ENCODE measurements at places on chromosomes 16 and 17.
A peak's percentile ranks its signal among the peaks of the same experiment; 100 is the strongest.

GRCh38 chr17:56475116-56475515 is 118.4 kb upstream of the NOG start:
- no peak for DNase-seq

DNA sequence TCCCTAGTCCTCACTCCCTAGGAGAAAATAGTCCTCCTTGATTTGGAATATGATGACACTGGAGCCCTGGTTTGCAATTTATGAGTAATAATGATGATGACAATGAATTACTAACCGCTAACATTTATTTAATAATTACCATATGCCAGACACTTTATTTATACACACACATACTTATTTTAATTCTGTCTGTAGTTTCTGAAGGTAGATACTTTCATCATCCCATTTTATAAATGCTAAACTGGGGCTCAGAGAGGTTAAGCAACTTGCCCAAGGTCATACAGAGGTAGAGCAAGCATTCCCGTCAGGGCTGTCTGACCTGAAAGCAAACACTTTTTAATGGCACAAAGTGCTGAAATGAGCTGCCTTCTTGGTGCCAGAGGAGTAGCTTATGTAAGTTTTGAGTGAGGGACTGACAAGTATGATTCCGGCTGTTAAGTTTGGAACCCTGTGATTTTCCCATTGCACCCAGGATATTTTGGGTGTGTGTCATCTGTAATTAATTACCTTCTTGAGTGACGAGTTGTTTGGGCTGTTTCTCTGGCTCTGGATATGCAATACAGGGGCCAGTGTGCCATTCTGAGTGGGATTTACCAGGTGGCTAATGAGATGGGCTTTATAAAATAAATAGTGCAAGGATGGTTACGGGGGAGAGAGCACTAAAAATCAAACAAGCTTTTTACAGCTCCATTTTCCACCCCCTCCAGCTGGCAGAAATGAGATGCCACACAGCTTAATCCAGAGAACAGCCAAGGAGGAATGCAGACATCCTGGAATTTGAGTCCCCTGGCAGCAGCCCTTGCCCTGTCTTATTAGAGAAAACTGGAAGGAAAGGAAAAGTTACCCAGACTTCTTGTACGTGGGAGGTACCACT is 211.8 kb downstream of the SNX29 start:
- peak; percentile 38 for DNase-seq

DNA sequence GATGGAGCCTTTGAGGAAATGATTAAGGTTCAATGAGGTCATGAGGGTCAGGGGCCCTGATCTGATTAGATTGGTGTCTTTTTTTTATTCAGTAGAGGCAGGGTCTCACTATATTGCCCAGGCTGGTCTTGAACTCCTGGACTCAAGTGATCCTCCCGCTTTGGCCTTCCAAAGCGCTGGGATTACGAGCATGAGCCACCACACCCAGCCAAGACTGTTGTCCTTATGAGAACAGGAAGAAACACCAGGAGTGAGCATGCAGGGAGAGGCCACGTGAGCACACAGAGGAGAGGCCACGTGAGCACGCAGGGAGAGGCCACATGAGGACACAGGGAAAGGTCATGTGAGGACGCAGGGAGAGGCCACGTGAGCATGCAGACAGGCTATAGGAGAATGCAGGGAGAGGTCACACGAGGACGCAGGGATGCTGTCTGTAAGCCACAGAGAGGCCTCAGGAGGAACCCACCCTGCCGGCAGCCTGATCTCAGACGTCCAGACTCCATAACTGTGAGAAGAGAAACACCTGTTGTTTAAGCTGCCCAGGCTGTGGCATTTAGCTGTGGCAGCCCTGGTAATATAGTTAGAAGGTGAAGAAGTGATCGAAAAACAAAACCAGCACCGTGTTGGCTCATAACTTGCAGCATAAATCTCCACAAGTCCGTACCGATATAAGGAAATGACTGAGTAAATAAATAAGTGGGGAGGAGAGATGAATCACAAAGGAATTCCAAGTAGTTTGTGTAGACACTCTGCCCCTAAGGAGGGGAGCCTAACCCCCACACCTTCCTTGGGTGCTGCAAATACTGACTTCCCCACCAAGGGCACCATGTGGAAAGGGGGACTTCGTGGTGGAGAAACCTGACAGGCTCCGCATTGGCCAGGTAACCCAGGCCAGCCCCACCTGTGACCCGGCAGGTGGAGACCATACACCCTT is 14.6 kb upstream of the CSNK1D start:
- DNase-seq = no peak

- no peak for DNase-seq
These were observed 57.3 kb downstream of the AXIN2 start for GRCh38 chr17:65504141-65504540.

GRCh38 chr16:58010886-58011285 is 9.7 kb downstream of the USB1 start:
- no peak for DNase-seq

DNA sequence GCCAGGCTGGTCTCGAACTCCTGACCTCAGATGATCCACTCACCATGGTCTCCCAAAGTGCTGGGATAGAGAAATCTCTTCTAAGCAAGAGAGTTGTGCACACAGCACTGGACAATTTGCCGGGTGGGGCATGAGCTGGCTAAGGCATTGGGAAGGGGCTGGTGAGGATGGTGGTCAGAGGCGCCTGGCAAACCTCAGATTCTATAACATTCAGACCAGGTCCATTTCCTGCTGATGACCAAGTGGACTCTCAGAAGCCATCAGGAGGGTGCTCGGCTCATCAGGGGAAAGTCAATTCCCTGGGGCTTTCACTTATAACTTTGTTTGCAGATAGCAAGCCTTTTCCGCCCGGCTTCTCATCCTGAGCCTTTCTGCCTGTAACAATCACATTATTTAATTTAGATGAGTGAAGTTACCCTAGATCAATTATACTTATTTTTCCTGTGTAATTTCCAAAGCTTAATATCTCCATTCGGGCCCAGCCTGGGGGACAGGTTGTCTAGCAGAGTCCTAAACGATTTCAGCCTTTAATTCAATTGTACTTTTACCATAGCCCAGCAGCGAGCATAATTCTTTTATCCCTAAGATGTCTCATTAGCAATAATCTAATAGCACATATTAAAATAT is 15.0 kb upstream of the SLC6A2 start:
- DNase-seq = no peak

- DNase-seq = no peak
These were observed 18.4 kb downstream of the CMTM3 start for GRCh38 chr16:66622863-66623262.

- no peak for DNase-seq
These were observed 84.8 kb downstream of the MRM1 start for GRCh38 chr17:36686123-36686669.

DNA sequence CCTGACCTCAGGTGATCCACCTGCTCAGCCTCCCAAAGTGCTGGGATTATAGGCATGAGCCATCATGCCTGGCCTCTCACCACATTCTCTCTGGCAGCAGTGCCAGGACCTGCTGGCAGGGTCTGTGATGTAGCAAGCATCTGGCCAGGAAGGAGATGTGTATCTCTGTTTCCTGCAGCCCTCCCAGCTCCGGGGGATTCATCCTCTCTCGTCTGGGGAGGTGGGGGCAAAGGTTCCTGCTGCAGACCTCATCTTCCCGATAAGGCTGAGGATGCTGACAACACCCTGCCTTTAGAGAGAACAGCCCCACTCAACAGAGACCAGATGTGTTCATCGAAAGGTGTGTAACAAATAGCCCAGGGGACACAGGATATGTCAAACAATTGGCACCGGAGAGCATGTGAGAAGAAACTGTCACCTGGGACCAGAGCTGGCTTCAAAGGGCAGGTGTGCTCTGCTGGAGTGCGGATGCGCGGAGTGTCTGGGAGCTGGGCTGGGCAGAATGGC is 54.8 kb upstream of the SEC14L1 start:
- DNase-seq = no peak

- no peak for DNase-seq
These were observed 7.7 kb upstream of the ITPRIPL2 start for GRCh38 chr16:19105891-19106624.

GRCh38 chr17:41976142-41976768 is 9.7 kb downstream of the CNP start:
- DNase-seq = no peak

- DNase-seq = no peak
These were observed 42.0 kb downstream of the FOXK2 start for GRCh38 chr17:82561429-82562035.

GRCh38 chr16:70494777-70495176 is 28.6 kb downstream of the COG4 start:
- DNase-seq = no peak

- no peak for DNase-seq
These were observed 25.3 kb upstream of the BRD7 start for GRCh38 chr16:50393858-50394802.

DNA sequence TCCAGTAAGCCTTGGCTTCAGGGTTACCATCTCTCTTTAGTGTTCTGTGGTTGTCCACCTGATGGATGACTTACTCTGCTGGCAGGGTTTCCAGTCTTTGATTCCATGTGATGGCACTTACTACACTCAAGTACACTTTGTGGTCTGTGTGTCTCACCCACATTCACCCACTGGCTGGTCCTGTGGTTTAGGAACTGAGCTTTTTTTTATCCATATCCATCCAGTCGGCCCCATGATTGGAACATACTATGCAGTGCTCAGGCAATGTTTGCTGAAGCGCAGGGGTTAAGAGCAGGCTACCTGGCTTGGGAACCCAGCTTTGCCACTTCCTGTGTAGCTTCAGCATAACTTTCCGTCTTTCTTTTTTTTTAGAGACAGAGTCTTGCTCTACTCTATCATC is 2.8 kb upstream of the FUS start:
- peak; percentile 89 for DNase-seq

- DNase-seq = no peak
These were observed 205.5 kb upstream of the FOXF1 start for GRCh38 chr16:86304868-86305267.

DNA sequence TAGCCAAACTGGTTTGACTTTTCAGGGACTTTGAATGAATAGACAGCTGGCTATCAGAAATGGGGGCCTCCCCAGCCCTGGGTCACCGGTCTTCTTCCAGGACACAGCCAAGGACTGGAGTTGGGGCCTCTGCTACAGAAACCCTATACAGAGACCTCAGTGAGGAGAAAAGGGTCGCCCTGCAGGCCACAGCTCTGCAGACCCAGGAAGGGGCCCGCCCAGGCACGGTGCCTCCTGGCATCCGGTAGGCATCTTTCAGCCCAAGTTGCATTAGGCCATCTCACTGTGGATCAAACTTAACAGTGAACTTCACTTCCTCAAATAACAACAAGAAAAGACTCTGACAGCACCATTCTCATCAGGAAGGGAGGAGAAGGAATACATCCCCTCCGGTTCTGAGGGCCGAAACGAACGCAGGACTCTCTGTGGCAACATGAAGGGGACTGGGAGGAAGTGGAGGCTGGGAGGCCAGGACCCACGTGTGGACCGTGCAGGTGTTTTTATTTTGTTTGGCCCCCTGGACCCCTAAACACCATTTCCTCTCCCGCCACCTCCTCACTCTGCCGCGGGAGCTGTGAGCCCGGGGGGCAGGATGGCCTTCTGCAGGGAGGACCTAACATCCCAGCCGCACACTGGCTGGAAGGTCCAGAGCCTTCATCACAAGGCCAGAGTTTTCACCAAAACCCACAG is 7.2 kb downstream of the SLC38A10 start:
- no peak for DNase-seq

DNA sequence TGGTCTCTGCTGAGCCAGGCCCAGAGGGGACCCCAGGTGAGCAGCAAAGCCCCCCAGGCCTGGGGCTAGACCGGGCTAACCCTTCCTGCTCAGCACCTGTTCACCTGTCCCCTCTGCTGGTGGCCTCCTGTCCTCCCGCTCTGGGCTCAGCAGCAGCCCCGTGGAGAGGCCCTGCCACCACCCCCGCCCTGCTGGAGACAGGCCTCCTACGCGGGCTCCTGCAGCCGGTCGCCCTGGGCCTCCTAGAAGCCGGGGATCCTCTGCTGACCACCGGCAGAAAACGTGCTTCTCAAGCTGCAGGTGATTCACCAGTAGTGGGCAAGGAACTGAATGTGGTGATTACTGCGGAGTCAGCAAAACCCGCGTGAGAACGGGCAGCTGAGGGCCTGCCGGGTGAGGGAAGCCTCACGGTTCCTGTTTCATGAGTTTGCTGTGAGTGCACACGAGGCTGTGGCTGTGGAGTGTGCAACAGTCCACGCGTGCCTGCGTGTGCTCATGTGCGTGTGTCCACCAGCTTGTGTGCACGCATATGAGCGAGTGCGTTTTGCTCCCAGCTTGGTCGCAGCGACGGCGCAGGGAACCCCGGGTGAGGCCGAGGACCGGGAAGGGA is 792 bp downstream of the SECTM1 start:
- DNase-seq = peak; percentile 48

DNA sequence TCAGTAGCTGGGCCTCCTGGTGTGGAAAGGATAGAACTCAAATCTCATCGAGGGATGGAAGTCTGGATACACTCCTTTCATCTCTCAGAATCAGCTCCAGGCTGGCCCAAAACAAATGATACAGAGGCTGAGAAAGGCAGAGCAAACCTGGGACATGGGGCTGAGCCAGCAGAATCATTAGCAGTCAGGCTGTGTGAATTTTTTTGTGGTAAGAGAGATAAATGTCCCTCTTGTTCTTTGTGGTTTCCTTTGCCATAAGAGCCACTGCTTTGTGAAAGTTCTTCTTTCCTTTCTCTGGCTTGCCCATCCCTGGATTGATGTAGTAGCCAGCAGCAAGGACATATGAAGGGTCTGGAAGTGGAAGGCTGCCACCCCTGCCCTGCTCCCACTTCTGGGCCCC is 146.2 kb downstream of the CDH13 start:
- no peak for DNase-seq

DNA sequence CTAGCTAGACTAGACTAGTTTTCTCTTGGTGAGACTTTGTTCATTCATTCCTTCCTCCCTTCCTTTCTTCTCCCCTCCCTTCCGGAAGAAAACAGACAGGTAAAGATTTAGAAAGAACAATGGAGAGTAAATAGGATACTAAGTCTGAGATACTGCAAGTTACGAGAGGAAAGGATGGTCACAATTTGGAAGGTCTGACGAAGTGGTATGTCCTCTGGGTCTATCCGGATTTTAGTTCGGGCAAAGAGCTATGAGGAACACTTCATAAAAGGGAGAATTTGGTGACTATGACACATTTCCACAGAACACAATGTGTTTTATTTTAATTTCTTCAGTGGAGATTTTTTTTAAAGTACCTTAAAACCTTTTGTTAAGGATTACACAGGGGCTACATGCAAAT is 107.7 kb downstream of the BRIP1 start:
- no peak for DNase-seq

- no peak for DNase-seq
These were observed 18.5 kb upstream of the CPSF4L start for GRCh38 chr17:73280191-73280590.

GRCh38 chr17:75091855-75092327 is 4.1 kb downstream of the SLC16A5 start:
- no peak for DNase-seq

Data from kidney epithelial cell (primary cell).